ENCODE measurements at places on chromosomes 1 and 21.

DNA sequence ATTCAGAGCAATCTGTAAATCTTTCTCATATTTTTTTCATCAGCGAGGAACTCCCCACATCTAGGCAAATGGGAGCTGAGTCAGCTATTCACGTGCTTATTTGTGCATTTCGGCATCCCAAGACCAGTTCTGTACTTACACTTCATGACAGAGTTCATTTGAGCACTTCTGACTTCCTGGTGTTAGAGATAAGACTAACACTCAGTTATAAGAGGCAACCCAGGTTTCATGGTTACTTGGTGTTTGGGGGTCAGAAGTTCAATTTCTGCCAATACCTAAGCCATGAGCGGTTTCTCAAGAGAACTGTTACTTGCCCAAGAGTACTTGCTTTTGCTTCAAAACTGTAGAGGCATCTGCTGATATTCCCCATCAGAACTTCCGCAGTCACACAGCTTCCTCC is 24.1 kb upstream of the DESI2 start:
- DNase-seq: no peak

DNA sequence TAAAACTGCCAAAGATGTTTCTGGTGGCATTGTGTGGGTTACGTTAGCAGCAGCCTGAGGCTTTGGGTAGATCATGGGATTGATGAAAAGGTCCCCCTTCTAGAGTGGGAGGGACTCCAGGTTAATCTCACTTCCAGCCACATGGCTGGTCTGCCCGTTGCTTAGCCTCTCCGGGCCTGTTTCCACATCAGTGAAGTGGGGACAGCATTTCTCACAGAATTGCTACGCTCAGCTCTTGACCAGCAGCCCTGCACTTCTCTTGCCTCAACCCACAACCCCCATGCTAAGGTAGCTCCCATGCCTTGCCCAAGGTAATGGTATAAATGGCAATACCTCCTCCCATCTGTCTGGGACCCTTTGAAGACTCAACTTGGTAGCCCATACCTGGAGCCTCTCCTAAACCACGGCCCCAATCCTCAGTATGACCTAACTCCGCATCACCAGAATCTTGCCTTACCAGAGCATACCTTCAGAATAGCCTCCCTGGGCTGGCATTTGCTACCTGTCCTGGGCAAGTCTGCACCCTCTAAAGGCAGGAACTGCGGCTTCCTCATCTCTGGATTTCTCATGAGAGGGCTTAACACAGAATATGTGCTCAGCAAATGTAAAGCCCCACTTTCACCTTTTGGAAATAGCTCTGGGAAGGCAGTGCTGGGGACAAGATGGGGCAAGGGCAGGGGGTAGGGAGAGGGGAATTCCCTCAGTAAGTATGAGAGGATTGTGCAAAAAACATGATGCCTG is 10.9 kb upstream of the GUCA2A start:
- DNase-seq: no peak

DNA sequence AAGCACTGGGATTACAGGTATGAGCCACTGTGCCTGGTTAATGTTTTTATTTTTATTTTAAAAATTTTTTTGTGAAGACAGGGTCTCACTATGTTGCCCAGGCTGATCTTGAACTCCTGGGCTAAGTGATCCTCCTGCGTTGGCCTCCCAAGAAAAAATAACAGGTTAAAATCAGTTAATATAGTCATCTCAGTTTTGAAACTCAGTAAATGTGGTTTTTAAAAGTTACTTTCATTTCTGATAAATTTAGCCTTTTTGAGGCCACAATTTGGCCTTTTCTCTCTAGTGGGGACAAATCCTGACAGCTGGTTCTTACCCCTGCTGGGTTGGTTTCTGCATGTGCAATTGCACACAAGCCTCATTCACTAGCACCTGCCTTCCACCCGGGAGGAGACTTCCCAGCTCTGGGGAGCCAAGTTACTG is 13.3 kb downstream of the PMF1 start:
- DNase-seq: peak; percentile 53

- DNase-seq: no peak
These were observed 38.3 kb downstream of the SNAP47 start for GRCh38 chr1:227773558-227773957.

DNA sequence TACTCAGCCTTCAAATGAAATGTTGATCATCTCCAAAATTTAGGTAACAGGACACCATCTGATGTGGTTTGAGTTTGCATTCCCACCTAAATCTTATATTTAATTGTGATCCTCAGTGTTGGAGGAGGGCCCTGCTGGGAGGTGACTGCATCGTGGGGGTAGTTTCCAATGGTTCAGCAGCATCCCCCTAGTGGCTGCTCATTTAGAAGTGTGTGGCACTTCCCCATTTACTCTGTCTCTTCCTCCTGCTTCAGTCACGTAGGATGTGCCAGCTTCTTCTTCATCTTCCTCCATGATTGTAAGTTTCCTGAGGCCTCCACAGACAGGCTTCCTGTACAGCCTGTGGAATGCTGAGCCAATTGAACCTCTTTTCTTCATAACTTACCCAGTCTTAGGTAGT is 731.2 kb downstream of the USP25 start:
- no peak for DNase-seq

DNA sequence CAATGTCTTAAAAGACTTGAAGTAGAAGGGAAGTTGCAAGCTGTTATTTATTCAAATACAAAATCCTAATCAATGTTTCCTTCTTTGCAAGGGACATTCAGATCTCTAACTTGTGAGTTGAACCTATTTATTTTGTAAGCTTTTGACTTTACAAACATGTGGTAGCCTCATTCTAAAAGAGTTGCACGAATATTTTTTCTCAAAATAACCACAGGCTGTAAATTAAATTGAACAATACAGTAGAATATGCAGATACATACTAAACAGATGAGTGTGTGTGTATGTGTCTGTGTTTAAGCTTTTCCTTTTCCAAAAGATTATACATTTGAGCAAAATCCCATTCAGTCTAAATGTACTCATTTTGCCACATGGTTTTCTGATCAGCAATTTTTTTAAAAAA is 4.8 kb upstream of the DYNLT5 start:
- DNase-seq: no peak

- DNase-seq: no peak
These were observed 217.3 kb downstream of the PTPRU start for GRCh38 chr1:29453502-29454240.

GRCh38 chr1:66267201-66267940 is 266.6 kb upstream of the SGIP1 start:
- DNase-seq: no peak

GRCh38 chr1:236725668-236726067 is 39.4 kb downstream of the ACTN2 start:
- DNase-seq: no peak

DNA sequence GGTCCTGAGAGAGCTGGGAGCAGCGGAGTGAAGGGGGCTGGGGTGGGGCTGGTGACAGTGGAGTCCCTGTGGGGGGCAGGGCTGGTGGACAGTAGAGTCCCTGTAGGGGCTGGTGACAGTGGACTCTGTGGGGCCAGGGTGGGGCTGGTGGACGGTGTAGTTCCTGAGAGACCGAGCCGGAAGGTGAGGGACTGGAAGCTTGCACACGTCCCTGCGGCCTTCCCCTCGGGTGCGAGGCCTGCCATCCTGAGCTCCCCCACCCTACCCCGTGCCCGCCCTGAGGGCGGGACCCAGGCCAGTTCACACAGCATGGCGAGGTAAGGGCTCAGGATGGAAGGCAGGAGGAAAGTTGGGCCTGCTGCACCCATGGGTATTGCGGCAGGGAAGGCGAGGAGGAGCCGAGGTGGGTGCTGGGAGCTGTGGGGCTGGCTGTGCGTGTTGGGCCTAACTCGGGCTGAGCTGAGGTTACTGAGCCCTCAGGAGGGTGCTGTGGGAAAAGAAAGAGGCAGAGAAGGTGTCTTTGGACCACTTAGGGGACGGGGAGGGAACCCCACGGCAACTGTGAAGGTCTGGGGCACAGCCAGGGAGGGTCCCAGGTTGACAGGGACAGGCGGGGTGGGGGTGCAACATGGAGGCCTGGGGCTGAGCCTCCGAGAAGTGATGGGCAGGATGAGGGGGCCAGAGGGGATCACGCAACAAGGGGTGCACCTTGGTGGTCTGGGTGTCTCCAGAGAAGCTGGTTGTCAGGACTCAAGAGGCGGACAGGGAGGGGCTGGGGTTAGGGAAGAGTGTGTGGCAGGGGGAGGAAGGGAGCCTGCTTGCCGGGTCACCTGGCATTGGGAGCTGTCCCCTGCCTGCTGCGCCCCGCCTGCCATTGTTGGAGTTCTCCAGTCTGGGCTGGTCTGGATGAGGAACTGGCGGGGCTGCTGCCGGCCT is 60.8 kb downstream of the PRKCZ start:
- DNase-seq: no peak

GRCh38 chr1:9651565-9652378 is at the start of gene PIK3CD:
Gene PIK3CD, plus strand, starts transcription at chr1:9651731. Its CDS starts 58,725 bp downstream, at chr1:9710456.
- DNase-seq: peak; percentile 60

DNA sequence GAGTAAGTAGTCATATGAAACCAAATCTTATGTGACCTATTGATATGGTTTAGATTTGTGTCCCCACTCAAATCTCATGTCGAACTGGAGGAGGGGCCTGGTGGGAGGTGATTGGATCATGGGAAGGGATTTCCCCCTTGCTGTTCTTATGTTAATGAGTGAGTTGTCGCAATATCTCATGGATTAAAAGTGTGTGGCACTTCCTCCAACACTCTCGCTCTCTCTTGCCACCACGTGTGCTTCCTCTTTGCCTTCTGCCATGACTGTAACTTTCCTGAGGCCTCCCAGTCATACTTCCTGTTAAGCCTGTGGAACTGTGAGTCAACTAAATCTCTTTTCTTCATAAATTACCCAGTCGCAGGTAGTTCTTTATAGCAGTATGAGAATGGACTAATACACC is 241.2 kb downstream of the RGS7 start:
- no peak for DNase-seq
